ENCODE measurements at places on chromosomes 7 and 10.

DNA sequence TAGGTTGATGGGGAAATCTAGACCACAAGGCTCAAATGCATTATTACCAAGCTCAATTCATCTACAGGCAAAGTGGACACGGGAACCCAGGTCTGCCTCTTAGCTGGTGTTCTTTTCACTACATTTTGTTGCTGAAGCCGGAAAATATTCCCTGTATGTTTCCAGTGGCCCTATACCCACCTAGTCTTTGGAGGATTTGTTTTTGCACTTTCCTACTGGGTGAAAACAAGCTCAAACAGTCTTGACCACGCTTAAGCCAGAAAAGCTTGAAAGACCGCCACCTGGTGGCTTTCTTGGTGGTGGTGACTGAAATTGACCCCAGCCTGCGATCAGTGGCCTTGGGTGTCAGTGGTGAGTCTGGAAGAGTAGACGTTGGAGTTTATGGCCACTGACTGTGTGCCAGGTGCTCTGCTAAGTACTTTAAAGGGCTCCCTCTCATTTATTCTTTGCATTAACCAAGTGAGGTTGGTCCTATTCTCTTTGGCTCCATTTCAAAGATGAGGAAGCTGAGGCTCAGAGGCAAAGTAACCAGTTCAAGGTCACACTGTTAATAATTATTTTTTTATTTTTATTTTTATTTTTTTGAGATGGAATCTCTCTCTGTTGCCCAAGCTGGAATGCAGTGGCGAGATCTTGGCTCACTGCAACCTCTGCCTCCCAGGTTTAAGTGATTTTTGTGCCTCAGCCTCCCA, 11.1 kb upstream of the CRTAC1 start:
- peak; percentile 47 for DNase-seq

DNA sequence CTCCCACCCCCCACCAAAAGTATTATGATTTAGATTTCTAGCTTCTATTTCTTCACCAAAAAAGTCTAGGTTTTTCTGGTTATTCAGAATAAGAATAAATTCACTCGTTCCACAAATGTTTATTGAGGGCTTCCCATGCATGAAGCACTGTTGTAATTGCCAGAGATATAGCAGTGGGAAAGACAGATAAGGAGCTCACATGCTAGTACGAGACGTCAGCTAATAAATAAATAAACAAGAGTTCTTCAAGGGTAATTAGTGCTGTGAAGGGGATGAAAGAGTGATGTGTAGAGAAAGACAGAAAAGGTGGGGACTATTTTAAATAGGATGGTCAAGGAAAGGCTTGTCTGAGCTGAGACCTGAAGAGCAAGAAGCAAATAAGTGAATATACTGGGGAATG, 38.1 kb upstream of the SEPTIN7 start:
- DNase-seq: no peak

DNA sequence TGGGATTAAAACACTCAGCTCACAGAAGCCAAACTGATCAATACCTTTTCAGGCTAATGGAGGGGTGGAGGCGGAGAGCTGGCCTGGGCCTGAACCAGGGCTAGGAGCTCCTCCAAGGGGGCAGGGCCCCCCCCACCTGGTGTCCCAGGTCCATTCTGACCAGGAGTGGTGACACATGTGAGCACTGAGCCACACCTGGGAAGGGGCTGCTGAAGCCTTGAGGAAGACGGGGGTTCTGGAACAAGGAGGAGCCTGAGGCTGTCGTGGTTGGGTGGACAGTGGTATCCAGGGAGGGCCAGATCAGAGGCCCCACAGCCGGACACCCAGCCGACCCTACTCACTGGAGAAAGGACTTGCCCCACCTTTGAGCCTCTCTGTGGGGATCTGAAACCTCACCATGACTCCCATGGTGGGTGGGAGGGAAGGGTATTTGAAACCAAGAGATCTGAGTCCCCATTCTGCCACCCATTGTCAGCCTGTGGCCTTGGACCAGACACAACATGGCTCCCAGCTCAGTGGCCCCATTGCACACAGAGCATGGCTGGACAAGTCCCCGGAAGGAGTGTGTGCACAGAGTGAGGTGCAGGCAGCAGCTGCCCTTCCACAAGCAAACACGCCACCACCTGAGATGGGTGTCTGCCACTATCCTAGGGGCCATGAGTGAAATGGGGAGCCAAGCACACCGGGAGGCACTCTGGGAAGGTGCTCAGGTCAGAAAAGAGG, 12.4 kb downstream of the TMEM273 start:
- no peak for DNase-seq

- no peak for DNase-seq
Observed at GRCh38 chr10:114604357-114605130, 53.5 kb downstream of the ABLIM1 start.

Measured in frontal cortex (tissue), 4 donors.